ENCODE measurements at places on chromosomes 11 and 22. TPM values are rescaled to one million over a fixed set of nuclear protein-coding genes. Genes with fewer than 3 reads are reported as not detected.

The BRSK2 gene
- 1.3 TPM for total RNA-seq

The MOGAT2 gene
- total RNA-seq, result not detected

The VPREB1 gene
- total RNA-seq, result not detected

The SLC5A1 gene
- total RNA-seq, result not detected

The OR52I1 gene
- not detected for total RNA-seq

The CST6 gene
- not detected for total RNA-seq

The SNU13 gene
- total RNA-seq, result 127 TPM

The TMEM191B gene
- 11.4 TPM for total RNA-seq

The ARRB1 gene
- 65.3 TPM for total RNA-seq

The PITPNM1 gene
- 118 TPM for total RNA-seq

The BDNF gene
- total RNA-seq, result not detected

The PVALB gene
- total RNA-seq, result not detected

The LRRC74B gene
- not detected for total RNA-seq

The GNAZ gene
- total RNA-seq, result 0.30 TPM

The MPPED1 gene
- not detected for total RNA-seq

The EFCAB6 gene
- total RNA-seq, result 0.58 TPM

The POTEH gene
- total RNA-seq, result not detected

The CALCA gene
- not detected for total RNA-seq

The GALR3 gene
- not detected for total RNA-seq

The TLCD5 gene
- total RNA-seq, result not detected

The C22orf31 gene
- not detected for total RNA-seq

The GRIA4 gene
- total RNA-seq, result not detected

The LARGE2 gene
- total RNA-seq, result 4.1 TPM

The DUSP8 gene
- total RNA-seq, result 5.1 TPM

The C11orf16 gene
- total RNA-seq, result not detected

The TTC36 gene
- 2.0 TPM for total RNA-seq

The TIMP3 gene
- total RNA-seq, result not detected

The CASP5 gene
- not detected for total RNA-seq

The CRYBA4 gene
- total RNA-seq, result not detected

The GLYAT gene
- not detected for total RNA-seq

The ZNF280A gene
- total RNA-seq, result not detected

The CCDC73 gene
- not detected for total RNA-seq

The GUCY1A2 gene
- not detected for total RNA-seq

The KCNC1 gene
- not detected for total RNA-seq

The TECTA gene
- total RNA-seq, result 0.58 TPM

The BAD gene
- 13.7 TPM for total RNA-seq

The OR8D1 gene
- total RNA-seq, result not detected

The PKDREJ gene
- not detected for total RNA-seq

The CUL5 gene
- 38.4 TPM for total RNA-seq

The ANO5 gene
- total RNA-seq, result not detected

The MLC1 gene
- total RNA-seq, result 0.16 TPM

The MMP10 gene
- not detected for total RNA-seq

The PLXNB2 gene
- 16.7 TPM for total RNA-seq

The GPR83 gene
- total RNA-seq, result 0.11 TPM

The UVRAG gene
- total RNA-seq, result 20.2 TPM

Data from naive thymus-derived CD8-positive, alpha-beta T cell (primary cell).